ENCODE measurements at places on chromosomes 1 and 21.

DNA sequence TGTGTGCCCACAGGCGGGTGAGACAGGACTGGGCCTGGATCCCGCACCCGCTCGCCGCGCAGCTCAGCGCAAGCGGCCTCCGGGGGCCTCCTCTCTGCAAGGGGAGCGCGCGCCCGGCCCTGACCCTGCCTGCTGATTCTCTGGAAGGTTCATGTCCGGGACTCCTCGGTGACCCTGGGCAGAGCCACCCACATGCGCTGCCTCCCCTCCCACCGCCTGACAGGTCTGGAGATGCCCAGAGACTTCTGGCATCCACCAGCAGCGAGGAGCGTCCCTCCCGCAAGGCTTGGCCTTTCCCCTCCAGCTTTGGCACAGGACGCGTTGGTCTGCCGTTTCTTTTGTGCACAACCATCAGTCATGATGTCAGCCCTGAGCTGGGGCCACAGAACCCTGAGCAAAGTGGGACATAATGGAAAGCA is 42.0 kb upstream of the COL6A2 start:
- DNase-seq = no peak

- no peak for DNase-seq
Observed at GRCh38 chr1:175804561-175804960, 61.2 kb upstream of the TNR start.

DNA sequence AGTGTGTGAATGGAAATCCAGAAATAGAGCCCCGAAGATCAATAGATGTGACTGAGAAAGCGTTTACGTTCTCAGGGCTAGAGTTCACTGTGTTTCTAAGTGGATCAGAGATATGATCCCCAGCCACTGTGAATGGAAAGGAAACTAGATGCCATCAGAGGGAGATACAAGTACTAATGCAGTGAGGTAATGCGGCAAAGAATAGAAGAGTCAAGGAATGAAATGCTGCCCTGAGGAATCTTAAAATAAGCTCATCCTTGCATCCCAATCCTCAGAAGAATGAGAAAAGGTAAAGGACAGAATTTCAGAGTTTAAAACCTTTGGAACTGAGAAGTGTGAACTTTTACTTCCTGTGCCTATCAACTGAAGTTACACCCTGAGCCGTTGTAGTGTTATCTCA is 165.5 kb upstream of the ESRRG start:
- no peak for DNase-seq

DNA sequence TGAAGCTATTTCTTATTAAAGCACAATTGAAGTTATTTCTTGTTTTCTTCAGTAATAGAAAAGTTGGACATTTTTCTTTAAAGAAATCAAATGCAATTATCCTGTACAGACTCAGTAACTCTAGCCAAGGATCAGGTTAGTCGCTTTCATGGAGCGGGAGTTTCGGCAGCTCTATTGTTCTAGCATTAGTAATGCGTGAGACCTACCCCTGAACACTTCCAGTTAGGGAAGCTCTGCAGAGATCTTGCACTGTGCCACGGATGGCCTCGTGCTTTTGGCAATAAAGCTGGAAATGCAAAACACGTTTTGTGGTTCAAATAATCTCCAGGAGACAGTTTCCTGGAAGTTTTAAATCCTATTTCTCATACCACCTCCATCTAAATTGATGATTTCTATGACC is 488.4 kb downstream of the SETD4 start:
- no peak for DNase-seq

- no peak for DNase-seq
Observed at GRCh38 chr1:100955322-100955721, 59.4 kb downstream of the SLC30A7 start.

All from head of caudate nucleus (tissue), 42 donors.